ENCODE measurements at places on chromosomes 12 and 14. TPM values are rescaled to one million over a fixed set of nuclear protein-coding genes. Genes with fewer than 3 reads are reported as not detected.

DNA sequence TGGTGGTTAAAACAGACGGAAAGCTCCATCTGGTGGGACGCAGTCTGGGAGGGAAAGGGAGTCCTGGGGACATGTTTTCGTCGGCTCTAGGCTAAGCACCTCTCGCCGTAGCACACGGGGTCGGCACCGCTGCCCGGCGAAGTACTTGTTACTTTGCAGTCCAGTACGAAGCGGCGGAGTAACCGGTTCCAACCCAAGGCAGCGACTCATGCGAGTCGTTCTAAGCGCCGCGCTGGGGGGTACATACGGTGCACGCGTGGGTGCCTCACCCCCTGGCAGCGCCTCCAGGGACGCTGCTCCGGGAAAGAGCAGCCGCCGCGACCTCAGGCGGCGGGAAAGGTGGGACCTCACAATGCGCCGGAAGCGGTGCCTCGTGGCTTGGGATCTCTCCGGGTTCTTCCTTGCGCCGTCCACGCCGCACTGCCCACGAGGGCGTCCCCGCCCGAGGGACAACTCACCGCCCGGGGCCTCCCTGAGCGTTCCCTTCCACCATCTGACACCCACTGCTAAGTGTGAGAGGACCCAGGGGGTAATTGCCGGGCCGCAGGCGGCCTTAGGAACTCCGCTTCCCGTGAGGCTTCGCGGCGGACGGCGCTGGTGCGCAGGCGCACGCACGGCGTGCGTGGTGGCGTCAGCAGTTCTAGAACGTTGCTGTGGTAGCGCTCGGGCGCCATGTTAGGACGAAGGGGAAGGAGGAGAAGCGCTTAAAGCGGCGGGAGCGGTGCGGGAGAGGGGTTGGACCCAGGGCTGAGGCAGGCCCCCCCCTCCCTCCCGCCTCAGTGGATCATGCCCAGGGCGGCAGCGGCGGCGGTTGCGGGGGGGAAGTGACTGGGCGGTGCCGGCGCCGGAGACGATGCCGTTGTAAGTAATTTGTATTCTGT is at the start of gene PAPOLA:
Gene PAPOLA (plus strand): TSS at position 643 of the 881 bp plus-strand sequence. CDS start 211 bp downstream, at position 854.
- DNase-seq: peak; percentile 96

DNA sequence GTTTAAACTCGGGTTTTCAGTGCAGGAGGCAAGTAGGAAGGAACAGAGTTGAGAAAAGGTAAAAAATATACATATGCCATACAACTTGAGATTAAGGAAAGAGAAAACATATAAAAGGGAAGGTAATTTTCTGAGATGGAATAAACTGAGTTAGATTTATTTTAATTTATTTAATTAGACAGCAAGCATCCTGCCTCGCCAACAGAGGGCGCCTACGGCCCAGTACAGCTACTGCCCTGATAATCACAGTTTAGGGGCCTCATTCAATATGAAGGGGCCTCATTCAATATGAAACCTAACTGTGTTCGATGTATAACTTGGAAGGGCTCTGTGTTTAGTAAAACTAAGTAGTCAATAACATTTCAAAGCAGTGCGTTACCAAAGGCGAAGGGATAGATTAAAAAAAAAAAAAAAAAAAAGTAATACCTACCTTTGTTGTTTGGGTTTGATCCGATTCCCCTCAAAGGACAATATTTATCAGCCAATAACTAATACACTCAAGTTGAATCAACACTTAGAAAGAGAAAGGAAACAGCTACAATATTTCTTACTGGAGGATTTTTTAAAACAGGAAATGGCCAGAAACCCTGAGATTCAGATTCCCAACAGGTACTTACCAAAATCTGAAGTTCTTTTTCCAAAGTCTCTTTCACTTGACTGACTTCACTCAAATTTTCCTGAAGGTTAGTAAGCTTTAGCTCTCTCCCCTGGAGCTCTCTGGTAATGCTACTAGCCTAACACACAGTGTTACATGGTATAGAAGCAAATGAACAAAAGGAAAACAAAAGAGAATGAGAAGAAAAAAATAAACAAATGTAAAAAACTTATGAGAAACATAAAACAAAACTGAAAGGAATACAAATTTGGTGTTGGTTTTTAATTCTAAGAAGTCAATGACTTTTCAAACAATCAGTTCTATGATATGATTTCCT is 70.0 kb upstream of the VPS33A start:
- DNase-seq: peak; percentile 8

- no peak for DNase-seq
Measured at GRCh38 chr14:103207388-103208072, 84.3 kb downstream of the TNFAIP2 start.

DNA sequence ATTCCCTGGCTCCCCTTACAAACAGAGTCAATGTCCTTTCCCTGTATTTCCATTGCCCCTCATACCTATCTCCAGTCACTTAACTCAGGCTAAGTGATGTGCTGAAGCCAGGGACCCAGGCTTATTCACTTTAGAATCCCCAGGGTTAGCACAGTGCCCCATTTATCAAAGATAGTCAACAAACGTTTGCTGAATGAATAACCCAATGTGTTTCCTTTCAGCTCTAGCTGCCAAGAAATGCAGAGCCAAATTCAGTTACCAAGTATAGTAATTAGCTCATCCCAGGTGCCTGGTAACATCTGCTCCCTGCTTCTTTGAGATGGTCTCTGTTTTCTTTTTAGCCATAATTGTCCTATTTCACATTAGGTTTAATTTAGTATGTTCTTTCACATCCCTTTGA is 189.5 kb downstream of the PHLDA1 start:
- DNase-seq: no peak

DNA sequence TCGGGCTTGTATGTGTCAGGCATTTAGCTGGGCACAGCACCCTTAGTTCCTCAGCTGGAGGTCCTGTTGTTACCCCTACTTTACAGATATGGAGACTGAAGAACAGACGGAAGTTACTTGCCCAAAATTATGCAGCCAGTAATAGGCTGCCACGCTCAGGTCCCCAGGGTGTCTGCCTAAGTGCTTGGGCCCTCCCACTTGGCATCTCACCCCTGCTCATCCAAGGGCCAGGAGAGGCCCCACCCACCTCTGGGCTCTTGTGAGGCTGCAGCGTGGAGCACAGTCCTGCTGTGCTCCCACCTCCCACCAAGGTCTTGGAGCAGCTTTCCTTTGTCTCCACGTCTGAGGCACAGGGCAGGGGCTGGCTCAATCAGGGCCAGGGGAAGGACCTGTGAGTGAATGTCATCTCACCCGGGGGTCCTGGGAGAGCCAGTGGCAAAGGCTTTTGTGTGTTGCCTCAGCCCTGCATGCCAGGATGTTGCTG is 64.6 kb downstream of the BEGAIN start:
- peak; percentile 48 for DNase-seq

DNA sequence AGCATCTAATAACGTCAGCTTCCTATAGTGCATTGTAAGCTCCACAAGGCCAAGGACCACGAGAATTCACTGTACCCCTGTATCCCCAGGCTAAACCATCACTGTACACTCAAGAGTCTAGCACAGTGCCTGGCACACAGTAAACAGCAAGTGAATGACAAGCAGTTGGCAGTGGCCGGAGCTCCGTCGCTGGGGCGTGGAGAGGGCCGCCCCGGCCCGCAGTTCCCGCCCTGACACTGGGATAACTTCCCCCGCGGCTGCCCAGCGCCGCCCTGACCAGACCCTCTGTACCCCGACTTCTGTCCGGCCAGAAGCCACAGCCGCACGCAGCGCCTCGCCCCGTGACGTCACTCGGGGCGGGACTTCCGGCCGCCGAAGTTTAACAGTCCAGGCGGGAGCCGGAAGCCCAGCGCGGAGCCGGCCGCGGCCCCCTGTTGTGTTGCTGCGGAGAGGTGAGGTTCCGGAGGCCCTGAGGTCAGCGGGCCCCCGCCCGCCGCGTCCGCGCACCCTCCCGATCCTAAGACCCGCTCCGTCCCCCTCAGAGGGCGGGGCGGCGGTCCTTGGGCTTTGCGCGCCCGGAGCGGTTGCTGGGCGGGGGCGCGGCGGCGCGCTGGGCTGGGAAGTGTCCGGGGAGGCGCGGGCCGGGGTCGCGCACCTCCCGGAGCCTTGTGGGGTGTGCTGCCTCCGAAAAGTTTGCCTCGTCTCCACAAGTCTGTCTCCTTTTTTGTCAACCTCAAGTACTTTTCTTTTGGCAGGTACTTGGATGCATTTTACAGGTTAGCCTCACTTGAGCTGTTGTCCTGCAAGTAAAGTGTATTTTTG is at the start of gene NEDD1:
Gene NEDD1 (plus strand): TSS at position 409 of the 822 bp plus-strand sequence. CDS start 2,503 bp downstream, outside the sequence.
- DNase-seq: peak; percentile 98

- DNase-seq: no peak
Measured at GRCh38 chr14:105398726-105399465, 558 bp downstream of the TEX22 start.

DNA sequence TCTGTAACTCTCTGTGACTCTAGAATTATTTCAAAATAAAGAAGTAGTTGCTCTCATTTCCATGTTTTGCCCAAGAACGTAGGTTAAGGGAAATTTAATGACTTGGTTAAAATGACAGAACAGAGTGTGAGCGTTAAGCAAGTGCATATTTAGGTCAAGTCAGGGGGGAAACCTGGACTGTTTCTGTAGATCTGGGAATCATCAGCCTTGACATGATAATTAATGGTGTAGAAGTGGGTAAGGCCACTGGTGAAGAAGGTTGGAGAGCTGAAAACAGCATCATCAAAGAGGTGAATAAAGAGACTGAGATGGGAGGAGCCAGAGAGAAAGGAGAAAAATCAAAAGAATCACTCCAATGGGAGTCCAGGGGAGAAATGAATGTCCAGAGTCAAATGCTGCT is 49.4 kb upstream of the STK38L start:
- DNase-seq: no peak

GRCh38 chr14:104573930-104574329 is 5.6 kb upstream of the C14orf180 start:
- DNase-seq: peak; percentile 46

GRCh38 chr12:14111230-14111865 is 129.9 kb upstream of the GRIN2B start:
- no peak for DNase-seq

Gene KRT83
- polyA plus RNA-seq: not detected

Gene OR6C4
- polyA plus RNA-seq: 0.04 TPM

Data from left lung (tissue), 14 donors.